ENCODE measurements at places on chromosomes 4 and X.

GRCh38 chr4:2125023-2125422 lies 65.9 kb downstream of the NAT8L start:
- no peak for DNase-seq

DNA sequence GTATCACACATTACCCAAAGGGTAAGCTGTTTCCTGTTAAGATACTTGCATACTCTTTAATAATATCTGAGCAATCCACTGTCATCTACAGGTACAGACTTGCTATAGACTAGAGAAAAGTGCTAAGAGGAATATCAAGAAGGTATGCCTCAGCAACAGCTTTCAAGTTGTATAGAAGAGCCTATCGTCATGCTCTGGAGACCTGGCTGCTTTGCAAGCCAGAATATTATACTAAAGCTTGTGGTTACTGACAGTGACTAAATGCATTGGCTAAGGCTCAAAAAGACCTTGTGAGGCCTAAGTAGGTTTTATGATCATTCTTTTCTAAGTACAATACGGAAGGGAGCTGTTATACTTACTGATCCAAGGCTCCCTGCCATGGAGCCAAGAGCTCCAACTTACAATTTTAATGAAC lies 11.3 kb downstream of the LAMP2 start:
- no peak for DNase-seq

DNA sequence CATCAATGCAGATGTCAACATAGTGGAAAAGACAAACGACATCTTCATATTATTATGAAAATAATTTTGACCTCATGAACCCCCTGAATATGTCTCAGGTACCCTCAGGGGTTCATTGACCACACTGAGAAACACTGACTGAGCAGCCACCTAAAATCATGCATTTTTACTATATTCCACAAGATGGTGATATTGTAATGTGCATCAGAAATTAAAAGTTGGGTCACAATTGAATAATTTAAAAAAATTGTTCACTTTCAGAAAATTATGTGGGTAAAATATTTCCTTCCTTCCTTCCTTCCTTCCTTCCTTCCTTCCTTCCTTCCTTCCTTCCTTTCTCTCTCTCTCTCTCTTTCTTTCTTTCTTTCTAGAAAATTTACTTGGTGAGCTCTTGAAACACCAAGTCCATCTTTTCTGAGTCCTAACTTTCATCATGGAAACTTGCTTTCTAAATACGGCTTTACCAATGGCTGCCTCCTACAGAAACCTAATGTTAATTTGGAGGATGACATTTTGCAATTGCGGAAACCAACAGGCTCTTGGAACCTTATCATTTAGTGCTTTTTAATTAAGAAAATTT lies 103.6 kb downstream of the RTL3 start:
- no peak for DNase-seq

DNA sequence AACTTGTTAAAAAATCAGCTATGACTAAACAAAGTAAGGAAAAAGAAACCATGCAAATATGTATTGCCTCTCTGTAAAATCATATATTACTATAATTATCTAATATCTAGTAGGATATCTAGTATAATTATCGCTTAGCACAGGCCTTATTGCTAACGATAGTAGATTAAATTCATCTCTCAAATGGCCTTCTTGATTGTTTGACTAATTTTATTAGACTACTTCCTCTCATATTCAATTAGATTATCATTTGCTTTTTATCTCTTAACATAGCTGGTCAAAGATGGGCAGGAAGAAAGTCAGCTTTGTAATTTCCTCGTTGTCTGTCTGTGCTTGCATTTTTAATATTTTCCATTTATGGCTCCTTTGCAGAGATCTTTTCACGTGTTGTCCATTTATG lies 21.9 kb upstream of the HPGDS start:
- no peak for DNase-seq

- no peak for DNase-seq
These were observed 77.0 kb upstream of the SPRY1 start for GRCh38 chr4:123319639-123320038.

GRCh38 chrX:40570346-40571093 lies 10.2 kb upstream of the ATP6AP2 start:
- DNase-seq: no peak

- DNase-seq: no peak
These were observed 23.1 kb upstream of the GABRG1 start for GRCh38 chr4:46146993-46147392.

DNA sequence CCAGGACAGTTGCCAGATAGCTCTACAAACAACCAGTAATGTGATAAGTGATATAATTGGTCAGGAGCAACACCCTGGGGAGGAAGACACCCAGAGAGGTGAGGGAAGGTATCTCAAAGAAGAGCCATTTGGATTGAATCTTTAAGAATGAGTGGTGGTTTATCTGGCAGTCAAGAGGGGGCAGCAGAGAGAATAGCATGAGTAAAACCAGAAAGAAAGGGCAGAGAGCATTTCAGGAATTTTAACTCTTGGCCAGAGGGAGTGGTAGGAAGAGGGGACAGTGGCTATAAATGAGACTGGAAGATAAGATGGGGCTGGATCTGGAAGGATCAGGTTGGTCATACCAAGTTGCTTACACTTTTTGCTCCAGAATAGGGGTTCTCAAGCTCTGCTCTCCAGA lies 5.9 kb upstream of the SEPTIN6 start:
- peak; percentile 20 for DNase-seq

DNA sequence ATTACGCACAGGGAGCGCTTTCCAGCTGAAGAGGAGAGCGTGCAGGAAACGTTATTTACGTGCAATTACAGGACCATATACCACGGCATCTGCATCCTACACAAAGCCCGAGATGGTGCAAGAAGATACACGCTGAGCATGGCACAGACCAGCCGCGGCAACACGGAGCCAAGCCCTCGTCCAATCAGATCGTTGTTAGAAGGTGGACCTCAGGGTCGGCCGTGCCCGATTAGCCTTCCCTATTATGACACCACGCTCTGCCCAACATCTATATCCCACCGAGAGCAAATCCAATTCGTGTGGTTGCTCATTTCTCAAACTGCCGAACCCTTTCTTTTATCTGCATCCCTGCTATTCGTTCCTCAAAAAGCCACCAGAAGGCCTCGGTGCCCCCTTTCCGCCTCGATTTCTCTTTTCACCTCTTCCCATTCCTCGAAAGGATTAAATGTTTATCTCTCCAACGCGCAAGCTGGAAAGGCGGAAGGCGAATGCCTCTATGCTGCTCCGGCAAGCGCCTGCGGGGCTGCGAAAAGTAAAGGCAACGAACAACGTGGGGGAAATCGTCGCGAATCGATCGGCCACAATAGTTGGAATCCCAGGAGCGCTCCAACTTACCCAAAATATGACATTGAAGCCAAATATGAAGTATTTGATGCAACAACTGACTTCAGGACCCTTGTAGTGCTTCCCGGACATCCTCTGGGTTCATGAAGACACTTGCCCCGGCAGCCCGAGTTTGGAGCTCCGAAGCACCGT lies 702 bp downstream of the TSPAN5 start:
- peak; percentile 89 for DNase-seq

DNA sequence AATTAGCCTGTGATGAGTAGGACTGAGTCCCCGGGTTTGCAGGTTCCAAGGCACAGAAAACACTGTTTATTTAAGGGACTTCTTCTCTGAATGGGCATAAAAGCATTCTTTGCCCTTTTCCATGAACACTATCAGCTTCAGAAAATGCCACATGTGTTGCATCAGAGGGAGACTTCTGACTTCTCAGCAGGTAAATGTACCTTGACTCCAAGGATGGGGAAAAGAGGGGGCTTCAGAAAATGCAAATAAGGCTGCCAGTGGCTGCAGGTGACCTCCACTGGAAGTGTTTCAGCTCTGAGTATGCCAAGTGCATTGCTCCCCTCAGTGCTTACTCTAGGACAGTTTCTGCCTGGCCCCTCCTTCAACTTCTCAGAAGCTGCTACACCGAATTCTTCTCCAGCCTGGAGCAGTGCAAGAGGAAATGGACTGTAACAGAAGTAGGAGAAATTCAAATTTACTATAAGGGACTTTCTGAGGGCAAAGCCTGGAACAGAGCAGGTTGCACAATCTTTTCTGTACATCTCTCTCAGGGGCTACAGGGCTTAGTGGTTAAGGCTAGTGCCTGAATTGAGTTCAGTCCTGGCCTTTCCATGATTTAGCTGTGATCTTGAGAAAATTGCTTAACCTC lies 233.2 kb downstream of the PTTG2 start:
- no peak for DNase-seq

DNA sequence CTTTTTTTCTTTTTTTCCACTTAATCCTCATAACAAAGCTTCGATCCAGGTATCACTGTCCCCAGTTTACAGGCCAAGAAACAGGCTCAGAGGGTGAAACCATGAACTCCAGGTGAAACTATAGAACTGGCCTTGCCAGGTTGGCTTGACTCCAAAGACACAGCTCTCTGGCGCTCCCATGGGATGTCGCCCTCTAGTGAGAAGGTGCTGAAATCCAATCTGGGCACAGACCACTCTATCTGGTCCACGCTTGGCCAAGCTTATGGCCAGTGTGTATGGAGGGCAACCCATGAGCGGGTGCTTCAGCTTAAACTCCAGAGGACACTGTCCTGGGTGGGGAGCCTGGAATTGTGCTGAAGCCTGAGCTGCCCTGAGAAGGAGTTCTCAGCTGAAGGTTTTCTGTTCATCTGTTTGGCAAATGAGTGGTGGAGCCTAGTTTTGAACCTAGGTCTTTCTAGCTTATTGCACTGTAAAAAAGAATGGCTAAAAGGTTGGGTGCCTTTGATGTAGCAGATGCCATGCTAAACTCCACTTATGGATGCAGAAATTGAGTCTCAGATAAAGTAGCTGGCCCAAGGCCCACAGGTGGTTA lies 70.5 kb downstream of the SEL1L3 start:
- no peak for DNase-seq

DNA sequence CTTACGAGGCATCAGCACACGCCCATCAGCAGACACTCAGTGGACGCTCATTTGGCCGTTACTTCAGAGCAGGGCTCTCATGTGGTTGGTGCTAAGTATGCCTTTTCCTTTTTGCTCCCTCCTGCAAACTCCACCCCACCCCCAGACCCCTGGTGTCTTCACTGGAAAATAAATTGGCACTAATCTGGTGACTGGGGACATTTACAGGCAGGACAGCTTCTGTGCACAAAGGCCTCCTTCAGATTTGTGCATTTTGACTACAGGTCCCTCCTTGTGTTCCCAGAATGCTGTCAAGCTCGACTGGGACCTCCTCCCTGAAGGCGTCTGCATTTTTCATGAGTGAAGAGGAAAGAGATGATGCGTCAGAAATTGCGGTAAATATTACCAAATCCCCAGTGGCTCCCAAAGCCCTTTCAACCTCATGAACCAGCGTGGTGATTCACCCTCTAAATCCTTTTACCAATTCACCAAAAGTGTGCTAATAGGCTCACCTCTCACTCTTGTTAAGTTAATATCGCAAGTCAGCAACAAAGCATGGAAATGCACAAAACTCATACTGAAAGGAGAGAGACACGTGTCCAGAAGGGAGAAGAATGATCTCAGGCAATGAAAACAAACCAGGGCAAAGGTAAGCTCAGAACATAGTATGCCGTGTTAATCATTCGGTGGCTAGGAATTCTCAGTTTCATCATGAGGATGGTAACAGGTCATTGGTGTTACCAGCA lies 119.0 kb downstream of the NKX6-1 start:
- no peak for DNase-seq

GRCh38 chr4:155906554-155907247 lies 3.2 kb downstream of the TDO2 start:
- DNase-seq: no peak

- DNase-seq: no peak
These were observed 364.9 kb downstream of the ZNF674 start for GRCh38 chrX:46180258-46180687.

GRCh38 chrX:107706309-107706708 lies 69.3 kb downstream of the TSC22D3 start:
- no peak for DNase-seq

- no peak for DNase-seq
These were observed 927.5 kb upstream of the SLIT2 start for GRCh38 chr4:19324184-19324583.

DNA sequence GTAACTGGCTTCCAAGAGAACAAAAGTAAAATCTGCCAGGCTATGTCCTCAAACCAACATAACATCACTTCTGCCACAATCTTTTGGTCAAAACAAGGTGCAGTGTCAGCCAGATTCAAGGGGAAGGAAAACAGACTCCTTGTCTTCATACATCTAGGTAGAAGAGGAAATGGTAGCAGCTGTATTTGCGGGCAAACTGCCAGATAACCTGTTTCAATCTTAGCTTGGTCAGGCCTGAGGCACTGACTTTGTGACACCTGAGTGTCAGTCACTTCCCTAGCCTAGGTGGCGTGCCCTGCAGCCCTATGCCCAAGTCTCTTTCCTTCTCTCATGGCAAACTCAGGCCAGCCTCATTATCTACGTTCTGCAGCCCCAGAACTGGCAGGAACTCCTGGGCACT lies 146.2 kb upstream of the JADE1 start:
- no peak for DNase-seq

GRCh38 chr4:20383969-20384368 lies 132.3 kb downstream of the SLIT2 start:
- no peak for DNase-seq

DNA sequence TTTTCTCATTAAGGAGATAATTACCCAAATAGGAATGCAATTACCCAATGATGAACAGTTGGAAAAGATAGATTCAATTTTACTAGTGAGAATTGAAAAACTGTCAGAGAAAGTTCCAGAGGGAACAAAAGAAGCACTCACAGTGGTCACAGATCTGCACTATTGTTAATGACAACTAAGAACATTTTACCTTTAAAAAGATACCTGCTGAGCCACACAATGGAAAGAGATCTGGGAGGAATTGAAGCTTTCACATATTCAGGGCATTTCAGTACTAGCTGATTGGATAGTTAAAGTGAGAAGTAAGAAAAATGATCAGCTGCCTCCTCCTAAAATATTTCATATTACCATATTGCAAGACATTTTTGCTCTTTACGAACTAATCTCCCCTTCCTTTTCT lies 1822.2 kb downstream of the STIM2 start:
- DNase-seq: no peak

DNA sequence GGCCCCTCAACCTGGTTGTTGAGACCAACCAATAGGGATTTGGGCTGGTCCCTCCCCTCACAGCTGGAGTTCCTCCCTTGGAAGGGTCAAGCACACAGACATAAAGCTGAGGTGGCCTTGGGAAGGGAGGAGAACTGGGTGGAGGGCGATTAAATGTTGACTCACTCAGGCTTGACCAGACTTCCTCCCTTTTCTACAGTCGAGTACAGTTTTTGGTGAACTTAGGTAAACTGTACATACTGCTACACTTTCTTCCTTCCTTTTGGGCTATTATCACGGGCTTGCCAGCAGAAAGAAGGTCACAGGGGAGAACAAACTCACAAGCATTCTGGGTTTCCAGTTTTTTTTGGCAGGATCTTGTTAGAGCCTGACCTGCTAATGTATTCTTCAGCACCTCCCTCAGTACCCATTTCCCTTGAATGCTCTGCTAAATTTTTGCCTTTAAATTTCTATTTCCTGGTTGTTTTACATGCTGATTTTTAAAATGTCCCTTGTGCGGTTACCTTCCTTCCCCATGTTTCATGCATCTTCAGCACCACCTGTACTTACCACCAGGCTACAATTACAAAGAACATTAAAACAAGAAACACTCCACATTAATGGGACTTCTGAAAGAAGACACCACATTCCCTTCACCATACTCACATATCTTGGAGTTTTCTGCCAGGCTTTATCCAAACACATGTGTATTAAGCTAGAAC lies 135.2 kb upstream of the RASGEF1B start:
- no peak for DNase-seq

All from globus pallidus (tissue), 1 donor.